NCI-H146 (cell line): ENCODE measurements at places on chromosomes 7 and 10.

GRCh38 chr7:39133088-39133487, 155.4 kb downstream of the POU6F2 start:
- no peak for DNase-seq

DNA sequence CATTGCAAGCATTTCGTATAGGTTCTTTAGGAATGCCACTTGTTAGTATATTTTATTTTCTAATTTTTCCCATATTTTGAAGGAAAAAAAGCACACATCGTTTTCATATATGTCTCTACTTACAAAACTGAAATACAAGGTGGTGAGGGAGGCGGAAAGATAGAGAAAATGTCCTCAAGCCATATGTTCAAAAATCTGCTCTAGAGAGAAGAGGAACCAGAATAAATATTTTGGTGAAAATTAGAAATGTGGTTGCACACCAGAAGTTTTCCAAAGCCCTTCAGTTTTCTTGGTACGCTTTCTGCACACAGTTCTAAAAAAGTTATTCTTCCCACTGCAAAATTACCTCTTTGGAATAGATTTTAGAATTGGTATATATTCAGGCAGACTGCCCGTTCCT, 107.4 kb upstream of the RHOBTB1 start:
- DNase-seq = no peak

GRCh38 chr10:120286280-120286679, 170.7 kb upstream of the PLPP4 start:
- DNase-seq = no peak

- DNase-seq = no peak
Observed at GRCh38 chr7:7329326-7329725, 147.0 kb downstream of the C1GALT1 start.

GRCh38 chr7:1526271-1526754, 4.2 kb upstream of the MAFK start:
- no peak for DNase-seq
